ENCODE measurements at places on chromosomes 5 and 9.

GRCh38 chr9:114837923-114838322 is 32.1 kb upstream of the TNFSF15 start:
- DNase-seq, result no peak

DNA sequence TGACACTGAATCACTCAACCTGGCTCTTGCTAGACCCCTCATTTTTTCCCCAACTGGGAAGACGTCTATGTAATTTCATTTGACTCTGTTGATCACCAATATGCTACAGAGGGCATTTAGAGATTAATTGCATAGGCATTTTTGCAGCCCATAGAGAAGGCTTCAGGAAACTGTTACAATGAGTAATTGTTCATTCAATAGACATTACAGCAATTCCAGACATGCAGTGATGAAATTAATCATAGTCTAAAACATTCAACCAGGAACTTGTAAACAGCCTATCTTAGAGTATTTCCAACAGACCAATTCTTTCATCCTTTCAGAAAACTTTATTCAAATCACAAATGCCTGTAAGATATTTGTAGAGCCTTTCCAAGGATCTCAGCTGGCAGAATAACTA is 122.3 kb downstream of the MARCHF11 start:
- DNase-seq, result peak; percentile 2

GRCh38 chr9:2725898-2726649 is 8.8 kb downstream of the KCNV2 start:
- no peak for DNase-seq

DNA sequence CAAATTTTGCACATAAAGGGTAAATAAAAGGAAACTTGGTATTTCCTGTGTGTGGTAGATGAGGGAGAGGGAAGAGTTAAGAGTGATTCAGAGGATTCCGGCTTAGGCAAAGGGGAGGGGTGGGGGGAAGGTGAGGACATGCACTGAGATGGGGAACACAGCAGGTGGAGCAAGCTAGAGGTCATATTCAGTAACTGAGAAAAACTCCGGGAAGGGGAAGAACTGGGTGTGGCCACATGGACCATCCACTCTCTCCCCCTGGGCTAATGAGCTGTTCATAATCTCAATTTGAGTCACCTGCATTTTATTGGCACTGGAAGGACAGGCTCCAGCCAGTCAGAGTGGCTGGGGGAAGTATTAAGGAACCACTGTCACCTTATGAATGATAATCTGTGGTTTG is 45.1 kb upstream of the UGCG start:
- peak; percentile 74 for DNase-seq

- DNase-seq, result no peak
These were observed 18.1 kb downstream of the COL5A1 start for GRCh38 chr9:134659688-134660131.

DNA sequence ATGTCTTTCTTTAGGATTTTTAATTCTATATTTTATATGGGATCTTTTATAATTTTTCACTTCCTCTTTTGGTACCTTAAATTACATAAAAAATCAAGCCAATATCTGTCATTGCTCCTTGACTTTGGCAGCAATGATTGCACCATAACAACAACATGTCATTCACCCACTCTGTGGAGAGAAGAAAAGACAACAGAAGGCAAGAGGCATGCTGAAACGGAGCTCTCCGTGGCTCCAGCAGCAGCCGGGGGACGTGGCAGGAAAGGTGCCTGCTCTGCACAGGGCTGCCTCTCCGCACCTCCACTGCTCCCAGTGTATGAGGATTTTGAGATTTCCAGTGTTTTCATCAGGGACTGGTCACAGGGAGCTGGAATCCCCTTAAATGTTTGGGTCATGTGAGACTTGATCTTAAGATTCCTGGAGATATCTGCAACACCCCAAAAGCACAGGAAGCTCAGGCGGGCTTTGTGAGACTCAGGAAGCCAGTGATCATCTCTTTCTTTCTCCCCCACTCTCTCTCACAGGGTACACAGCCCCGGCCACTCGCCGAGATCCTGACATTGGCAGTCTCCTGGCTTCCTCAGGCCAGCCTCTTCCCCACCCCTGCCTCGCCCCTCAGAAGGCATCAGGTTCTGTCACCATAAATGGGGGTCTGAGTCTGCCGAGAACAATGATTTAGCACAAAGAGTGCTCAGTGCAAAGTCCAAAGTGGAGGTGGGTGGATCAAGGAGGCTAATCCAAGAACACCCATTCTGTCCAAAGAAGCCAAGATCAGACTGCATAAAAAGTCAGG is 74.6 kb downstream of the ACTL7B start:
- DNase-seq, result no peak

GRCh38 chr9:110283751-110284150 is 27.4 kb upstream of the TXN start:
- peak; percentile 17 for DNase-seq

Data from NCI-H226 (cell line).